ENCODE measurements at places on chromosomes 3 and 15.

GRCh38 chr3:196147116-196147515 lies 64.1 kb downstream of the ZDHHC19 start:
- no peak for DNase-seq

GRCh38 chr15:52021128-52021671 lies 2.2 kb downstream of the MAPK6 start:
- DNase-seq: peak; percentile 95

DNA sequence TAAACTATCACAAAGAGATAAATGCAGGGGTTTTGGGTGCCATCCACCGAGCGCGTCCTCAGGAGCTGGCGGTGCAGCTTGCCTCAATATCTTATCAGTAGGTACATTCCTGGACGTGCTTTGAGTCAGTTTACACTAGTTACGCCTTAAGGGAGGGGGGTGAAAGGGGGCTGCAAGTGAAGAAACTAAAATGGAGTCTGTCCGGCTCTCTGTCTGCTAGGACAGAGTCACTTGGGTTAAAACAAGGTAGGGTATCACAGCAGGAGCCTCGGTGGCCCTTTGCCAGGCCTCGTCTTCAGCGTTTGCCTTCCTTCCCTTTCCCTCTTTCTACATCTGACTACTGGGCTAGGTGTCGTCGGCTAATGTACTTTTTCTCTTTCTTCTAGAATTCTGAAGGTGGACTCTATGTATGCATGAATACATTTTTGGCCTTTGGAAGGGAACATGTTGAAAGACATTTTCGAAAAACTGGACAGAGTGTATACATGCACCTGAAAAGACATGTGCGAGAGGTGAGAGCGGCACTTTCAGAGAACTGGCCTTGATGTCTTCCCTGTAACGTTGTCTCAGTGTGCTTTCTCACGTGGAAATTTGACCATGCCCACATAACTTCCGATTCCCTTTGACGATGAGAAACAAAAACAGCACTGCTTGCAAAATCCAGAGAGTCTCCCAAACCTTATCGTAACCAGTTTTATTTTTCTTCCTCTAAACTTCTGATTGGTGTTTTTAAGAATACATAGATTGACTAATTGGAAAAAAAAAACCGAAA lies 28.8 kb downstream of the USP13 start:
- DNase-seq: no peak

DNA sequence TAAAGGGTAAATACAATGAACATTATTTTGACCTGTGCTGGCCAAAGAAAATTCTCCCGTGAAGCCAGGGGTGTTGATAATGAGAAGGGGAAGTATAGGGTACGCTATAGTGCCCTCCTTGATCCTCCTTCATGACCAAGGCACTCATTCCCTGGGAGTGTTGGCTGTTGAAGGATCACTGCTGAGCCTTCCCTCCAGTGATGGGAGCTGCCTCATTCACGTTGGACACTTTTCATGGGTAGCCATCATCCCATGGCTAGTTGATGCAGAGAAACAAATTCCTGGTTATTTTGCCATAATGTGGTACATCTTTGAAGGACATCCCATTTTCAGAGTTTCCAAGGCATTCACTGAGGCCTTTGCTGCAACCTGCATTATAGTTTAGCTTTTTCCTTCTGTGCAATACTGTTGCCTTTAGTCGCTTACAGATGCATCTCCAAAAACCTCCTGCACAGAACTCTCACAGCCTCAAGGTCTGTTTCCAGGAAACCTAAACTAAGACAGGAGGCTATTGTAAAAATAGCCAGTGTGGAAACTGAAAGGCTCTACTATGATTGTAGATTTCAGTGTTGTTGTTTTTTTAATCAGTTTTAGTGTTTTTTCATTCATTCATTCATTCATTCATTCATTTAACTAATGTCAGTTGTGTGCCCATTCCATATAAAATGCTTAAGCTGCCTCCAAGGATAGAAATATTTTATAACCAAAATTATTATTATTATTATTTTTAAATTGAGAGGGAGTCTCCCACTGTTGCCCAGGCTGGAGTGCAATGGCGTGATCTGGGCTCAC lies 40.8 kb downstream of the TGFBR2 start:
- no peak for DNase-seq

DNA sequence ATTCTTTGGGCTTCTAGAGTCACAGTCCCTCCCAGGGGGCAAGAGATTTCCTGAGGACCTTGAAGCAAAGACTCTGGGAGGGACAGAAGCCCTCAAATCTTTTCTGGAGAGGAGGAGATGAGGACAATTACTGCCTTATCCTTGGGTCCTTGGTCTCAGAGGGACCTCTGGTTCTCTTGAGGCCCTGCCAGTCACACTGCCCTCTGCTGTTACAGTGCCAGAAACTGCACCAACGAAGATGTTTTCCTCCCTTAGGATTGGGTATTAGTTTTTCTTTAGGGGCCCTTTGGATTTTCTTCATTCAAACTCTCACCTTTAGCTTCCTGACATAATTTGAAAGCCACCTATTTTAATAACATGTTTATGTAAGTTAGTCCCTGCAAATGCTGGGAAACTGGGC lies 58.2 kb upstream of the SCN5A start:
- no peak for DNase-seq

- DNase-seq: no peak
These were observed 84.2 kb upstream of the ZNF280D start for GRCh38 chr15:56817321-56818080.

GRCh38 chr3:173249457-173249856 lies 108.4 kb upstream of the SPATA16 start:
- DNase-seq: no peak

GRCh38 chr3:55903680-55904079 lies 416.6 kb upstream of the WNT5A start:
- DNase-seq: no peak

All from fibroblast of the conjunctiva (primary cell).